ENCODE measurements at places on chromosomes 5 and 9.

DNA sequence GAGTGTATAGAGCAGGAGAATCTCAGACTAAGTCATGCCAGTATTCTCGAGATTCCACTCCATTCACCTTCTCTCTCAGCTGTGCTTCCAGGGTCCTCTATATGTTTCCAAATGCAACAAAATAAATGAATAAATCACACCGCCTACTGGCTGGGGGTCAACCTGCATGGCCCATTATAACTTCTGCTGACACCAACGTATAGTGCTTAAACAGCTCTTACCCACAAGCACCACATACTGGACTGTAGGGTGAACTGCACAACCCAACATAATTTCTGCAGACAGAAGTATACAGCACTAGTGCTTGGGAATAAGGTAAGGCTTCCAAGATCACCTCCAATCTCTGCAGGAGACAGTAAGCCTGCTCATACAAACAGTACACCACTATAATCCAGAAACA lies 33.1 kb upstream of the HTR4 start:
- DNase-seq, result no peak

GRCh38 chr5:114434396-114435219 lies 72.7 kb downstream of the KCNN2 start:
- no peak for DNase-seq

- DNase-seq, result no peak
Measured at GRCh38 chr9:127844821-127845359, 9.6 kb downstream of the ENG start.

- DNase-seq, result no peak
Measured at GRCh38 chr5:76204713-76205112, 121.5 kb downstream of the SV2C start.

Data from LoVo (cell line).